CD4-positive, alpha-beta T cell (primary cell): ENCODE measurements at places on chromosomes 6 and 20. TPM values are rescaled to one million over a fixed set of nuclear protein-coding genes. Genes with fewer than 3 reads are reported as not detected.

CALHM5 gene
- not detected for total RNA-seq

SCRT2 gene
- total RNA-seq = not detected

DNA sequence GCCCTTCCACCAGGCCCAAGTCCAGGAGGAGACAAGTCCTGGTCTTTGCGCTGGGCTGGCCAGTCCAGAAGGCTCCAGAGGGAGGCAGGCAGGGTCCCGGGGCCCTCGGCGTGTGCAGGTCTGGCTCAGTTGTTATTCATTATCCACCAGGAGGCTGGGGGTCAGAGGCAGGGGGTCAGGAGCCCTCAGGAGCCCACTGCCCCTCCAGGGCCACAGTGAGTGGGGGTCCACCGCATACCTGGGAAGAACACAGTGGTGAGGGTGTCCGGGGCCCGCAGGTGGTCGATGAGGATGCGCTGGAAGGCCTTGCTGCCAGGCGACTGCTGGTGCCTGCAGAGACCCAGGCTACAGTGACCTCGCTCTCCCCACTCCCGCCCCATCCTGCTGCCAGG lies 4.4 kb upstream of the C20orf144 start:
- DNase-seq = no peak

GRCh38 chr20:34824806-34825529 lies 483 bp downstream of the NCOA6 start:
- peak; percentile 40 for DNase-seq

DNA sequence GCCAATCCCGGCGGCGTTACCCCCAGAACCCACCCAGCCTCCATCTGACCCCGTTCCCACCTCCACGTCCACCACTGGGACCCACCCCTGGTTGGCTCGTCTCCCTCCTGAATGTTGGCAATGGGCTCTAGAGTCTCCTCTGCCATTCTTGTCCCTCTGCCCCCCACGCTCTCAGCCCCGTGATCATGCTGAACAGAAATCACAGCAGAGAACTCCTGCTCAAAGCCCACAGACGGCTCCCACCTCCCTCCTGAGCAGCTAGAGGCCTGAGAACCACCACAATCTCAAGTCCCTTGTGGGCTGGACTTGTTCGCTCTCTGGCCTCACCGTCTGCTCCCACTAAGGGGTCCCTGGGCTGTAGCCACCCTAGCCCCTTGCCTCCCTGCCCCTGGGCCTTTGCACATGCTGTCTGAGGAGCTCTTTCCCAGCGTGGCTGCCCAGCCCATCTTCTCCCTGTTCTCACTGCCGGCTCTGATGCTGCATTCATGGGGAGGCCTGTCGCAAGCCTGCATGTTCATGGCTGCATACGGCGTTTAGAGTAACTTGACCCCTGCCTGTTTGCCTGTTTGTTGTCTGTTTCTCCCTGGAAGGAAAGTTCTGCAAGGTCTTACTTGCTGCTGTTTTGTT lies 11.2 kb upstream of the FRMD1 start:
- DNase-seq = no peak

DNA sequence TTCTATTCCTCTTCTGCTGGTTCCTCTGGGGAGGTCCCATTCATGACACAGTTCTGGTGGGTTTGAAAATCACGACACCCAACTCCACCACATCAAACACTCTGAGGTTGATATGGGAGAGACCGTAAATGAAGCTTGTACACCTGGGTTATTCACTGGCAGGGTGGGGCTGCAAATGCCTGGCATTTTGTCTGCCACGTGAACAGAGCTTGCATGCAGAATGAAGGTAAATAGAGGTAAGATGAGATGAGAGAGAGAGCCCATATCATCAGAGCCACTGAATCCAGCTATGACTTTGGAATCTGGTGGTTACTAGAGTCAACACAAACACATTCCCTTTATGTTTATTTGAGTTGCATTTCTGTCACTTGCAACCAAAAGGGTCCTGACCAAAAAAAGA lies 97.4 kb downstream of the BANF2 start:
- no peak for DNase-seq

DNA sequence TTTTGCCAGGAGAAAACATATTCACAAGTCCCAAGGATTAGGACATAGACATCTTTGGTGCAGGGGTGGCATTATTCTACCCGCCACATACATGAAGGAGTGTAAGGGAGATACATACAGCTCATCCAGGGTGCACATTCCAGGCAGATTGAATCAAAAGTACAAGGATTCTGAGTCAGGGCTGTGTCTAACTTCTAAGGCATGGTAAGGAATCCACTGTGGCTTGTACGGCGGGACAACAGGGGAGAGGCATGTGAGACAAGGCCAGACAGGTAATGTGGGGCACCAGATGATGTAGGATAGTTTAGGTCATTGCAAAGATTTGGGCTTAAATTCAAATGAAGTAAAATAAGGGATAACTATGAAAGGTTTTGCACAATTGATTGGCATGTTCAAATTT lies 780.9 kb downstream of the C6orf118 start:
- no peak for DNase-seq

GRCh38 chr6:150175586-150176151 lies 32.8 kb downstream of the PPP1R14C start:
- no peak for DNase-seq
